ENCODE measurements at places on chromosomes 3 and 15.
A peak's percentile ranks its signal among the peaks of the same experiment; 100 is the strongest.

DNA sequence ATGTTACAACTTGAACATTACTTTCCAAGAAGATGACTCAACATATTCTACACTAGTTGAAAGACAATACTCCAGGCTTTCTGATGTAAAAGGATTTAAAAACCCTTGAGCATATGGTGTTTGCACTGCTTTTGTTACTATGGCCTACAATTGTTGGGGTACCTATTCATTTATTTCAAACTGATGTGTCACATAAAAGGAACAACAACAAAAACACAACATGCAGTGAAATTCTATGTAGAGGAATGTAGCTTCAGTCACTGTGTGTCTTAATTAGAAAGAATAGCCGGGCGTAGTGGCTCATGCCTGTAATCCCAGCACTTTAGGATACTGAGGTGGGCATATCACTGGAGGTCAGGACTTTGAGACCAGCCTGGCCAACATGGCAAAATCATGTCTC, 1.6 kb downstream of the SPATA16 start:
- H3K4me1 ChIP-seq, result no peaks in the 10 kb centered on the region
- no peaks in the 10 kb centered on the region for H3K36me3 ChIP-seq
- no peaks in the 10 kb centered on the region for H3K27me3 ChIP-seq

DNA sequence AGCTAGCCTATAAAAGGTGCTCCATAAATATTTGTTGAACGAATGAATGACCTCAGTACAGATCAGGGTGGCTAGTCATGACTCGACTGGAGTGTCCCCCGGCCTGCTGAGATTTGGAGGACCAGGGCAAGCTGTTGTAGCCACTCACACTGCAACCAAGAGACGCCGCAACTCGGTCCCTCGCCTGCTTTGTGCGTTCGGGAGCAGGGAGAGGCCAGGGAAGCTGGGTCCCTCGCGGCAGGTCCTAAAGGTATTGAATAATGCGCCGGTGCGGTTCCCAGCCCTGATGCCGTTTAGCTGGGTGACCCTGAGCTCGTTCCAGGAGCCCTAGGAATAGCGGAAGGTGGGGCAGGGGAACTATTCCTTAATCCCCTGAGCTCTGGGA, 1.8 kb downstream of the IGDCC4 start:
- H3K4me1 ChIP-seq, result peaks cover 16% of the 10 kb centered on the region
- peak overlapping the region; percentile 61 for H3K4me3 ChIP-seq
- H3K27me3 ChIP-seq, result no peaks in the 10 kb centered on the region
- no peak for DNase-seq
- H3K36me3 ChIP-seq, result no peaks in the 10 kb centered on the region

DNA sequence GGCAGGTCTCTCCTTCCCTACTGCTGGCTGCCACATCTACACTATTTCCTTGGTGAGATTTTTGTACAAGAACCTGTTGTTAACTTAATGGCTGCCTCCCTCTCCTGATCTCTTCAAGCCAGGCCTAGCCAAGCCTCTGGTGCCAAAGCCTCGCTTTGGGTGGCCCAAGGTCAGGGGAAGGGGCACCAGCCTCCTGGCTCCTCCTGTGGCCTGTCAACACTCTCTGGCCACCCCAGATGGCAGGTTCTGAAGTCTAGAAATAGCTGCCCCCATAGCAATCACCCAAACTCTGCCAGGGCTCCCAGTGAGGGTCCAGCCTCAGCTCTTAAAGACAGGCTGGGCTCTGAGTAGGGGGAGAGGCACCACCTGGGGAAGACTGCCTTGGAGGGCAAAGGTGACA, 5.0 kb downstream of the IFRD2 start:
- no peak overlapping the region for H3K4me3 ChIP-seq
- H3K36me3 ChIP-seq, result no peaks in the 10 kb centered on the region
- peaks cover 16% of the 10 kb centered on the region for H3K4me1 ChIP-seq
- DNase-seq, result no peak

DNA sequence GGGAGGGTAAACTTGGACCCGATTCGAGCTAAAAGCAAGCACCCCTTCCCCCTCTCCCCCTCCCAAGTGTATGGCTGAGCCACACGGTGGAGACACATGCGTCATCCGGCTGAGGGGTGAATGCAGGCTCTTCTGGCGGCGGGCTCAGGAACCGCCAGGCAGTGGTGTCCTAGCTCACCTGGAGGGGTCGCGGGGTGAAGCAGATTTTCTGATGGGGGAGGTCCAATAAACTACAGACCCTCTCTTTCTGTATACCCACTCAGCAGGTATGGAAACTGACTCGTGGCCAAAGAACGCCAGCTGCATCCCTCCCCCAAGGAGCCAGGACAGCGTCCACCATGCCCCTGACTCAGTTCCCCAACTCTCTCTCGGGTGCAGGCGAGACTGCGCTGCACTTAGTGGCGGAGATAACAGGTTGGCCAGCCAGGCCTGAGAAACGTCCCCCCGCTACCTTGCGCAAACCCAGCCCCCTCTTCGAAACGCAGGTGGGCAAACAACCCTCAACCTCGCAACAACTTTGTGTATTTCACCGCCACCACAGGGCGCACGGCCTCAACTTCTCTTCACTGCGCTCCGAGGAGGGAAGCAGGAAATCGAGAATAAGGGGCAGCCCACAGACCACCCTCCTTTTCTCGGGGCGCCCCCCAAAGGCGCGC, 1.3 kb downstream of the MAGI1 start:
- peaks cover 13% of the 10 kb centered on the region for H3K4me1 ChIP-seq
- H3K27ac ChIP-seq, result peak overlapping the region; percentile 83
- H3K36me3 ChIP-seq, result no peaks in the 10 kb centered on the region
- peak; percentile 62 for DNase-seq
